ENCODE measurements at places on chromosomes 2 and 18. TPM values are rescaled to one million over a fixed set of nuclear protein-coding genes. Genes with fewer than 3 reads are reported as not detected.

RAB6D gene
- total RNA-seq, result not detected

OSBPL6 gene
- total RNA-seq, result 4.0 TPM

UGT1A5 gene
- total RNA-seq, result not detected

RTKN gene
- total RNA-seq, result 138 TPM

MSH2 gene
- total RNA-seq, result 70.7 TPM

TMEFF2 gene
- total RNA-seq, result not detected

LRRTM1 gene
- not detected for total RNA-seq

CCT4 gene
- total RNA-seq, result 195 TPM

DSG2 gene
- total RNA-seq, result 21.1 TPM

CLEC4F gene
- total RNA-seq, result not detected

FAM237A gene
- not detected for total RNA-seq

CTNNA2 gene
- total RNA-seq, result not detected

CFAP65 gene
- total RNA-seq, result 0.18 TPM

AMER3 gene
- total RNA-seq, result not detected

MAPK4 gene
- total RNA-seq, result not detected

ASXL3 gene
- total RNA-seq, result not detected

CRYBA2 gene
- total RNA-seq, result 6.4 TPM

SLC14A1 gene
- 6.9 TPM for total RNA-seq

LAMA1 gene
- not detected for total RNA-seq

UGT1A7 gene
- total RNA-seq, result not detected

EPG5 gene
- 16.2 TPM for total RNA-seq

CIAO1 gene
- 124 TPM for total RNA-seq

LOXHD1 gene
- total RNA-seq, result not detected

GPR148 gene
- total RNA-seq, result not detected

GYPC gene
- total RNA-seq, result not detected

RAB6C gene
- not detected for total RNA-seq

CTIF gene
- total RNA-seq, result 5.8 TPM

ATP5MC3 gene
- total RNA-seq, result 254 TPM

STARD6 gene
- not detected for total RNA-seq

DNAJC10 gene
- 49.0 TPM for total RNA-seq

DSC1 gene
- total RNA-seq, result not detected

Data from PC-3 (cell line).